ENCODE measurements at places on chromosomes 13 and 19.

GRCh38 chr19:57293719-57294118, 13.4 kb downstream of the ZNF460 start:
- no peak for DNase-seq

- DNase-seq = no peak
Measured at GRCh38 chr13:73058432-73058735, 421 bp upstream of the KLF5 start.

DNA sequence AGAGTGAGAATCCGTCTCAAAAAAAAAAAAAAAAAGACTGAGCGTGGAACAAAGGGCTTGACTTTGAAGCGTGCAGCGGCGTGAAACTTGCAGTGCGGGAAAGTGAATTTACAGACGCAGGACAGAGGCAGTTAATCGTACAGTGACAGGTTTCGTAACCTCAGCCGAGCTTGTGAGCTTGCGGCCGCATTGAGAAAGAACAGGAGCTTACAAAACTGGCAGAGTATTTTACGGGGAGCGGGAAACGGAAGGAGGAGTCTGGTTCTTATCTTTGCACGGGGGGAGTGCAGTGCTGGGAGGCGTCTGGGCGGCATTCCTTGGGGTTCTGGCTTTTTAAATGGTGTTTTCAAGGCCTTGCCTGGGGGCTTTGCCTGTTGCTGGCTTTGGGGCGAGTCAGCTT, 6.0 kb upstream of the BSG start:
- DNase-seq = no peak

DNA sequence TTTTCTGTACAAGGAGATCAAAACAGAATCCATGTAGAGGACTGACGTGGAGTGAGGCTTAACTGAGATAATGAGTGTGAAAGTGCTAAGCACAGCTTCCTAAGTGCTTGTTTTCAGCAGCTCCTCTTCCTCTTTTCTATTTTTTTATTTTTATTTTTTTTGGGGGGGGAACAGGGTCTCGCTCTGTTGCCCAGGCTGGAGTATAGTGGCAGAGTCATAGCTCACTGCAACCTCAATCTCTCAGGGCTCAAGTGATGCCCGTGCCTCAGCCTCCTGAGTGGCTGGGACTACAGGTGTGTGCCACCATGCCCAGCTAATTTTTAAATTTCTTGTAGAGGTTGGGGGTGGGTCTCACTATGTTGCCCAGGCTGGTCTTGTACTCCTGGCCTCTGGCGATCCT, 5.6 kb upstream of the FOSB start:
- no peak for DNase-seq

DNA sequence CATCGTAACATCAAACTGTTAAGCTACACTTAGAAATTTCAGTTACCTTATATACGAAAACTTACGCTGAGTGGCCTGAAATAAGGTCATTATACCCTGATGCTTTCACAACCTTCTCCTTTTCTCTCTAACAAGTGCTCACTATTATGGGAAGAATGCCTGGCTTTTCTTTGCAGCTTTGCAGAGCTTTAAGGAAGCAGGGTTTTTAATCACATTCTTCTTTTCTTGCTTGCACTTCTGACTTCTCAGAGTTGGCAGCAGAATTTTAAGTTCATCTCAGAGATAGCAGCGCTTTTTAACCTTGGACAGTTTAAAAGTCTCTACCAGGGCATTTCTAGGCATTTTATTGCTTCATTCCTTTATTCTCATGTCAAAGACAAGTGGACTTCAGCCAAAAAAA, 285.1 kb downstream of the SPRY2 start:
- no peak for DNase-seq

GRCh38 chr13:73065665-73066340, 7.0 kb downstream of the KLF5 start:
- no peak for DNase-seq

GRCh38 chr13:46996316-46997030, 99.6 kb upstream of the HTR2A start:
- no peak for DNase-seq

- no peak for DNase-seq
Measured at GRCh38 chr13:32882691-32883090, 133.5 kb upstream of the KL start.

GRCh38 chr13:66139701-66140100, 1090.4 kb downstream of the PCDH9 start:
- no peak for DNase-seq

- DNase-seq = no peak
Measured at GRCh38 chr13:114116734-114117133, 15.7 kb downstream of the RASA3 start.

DNA sequence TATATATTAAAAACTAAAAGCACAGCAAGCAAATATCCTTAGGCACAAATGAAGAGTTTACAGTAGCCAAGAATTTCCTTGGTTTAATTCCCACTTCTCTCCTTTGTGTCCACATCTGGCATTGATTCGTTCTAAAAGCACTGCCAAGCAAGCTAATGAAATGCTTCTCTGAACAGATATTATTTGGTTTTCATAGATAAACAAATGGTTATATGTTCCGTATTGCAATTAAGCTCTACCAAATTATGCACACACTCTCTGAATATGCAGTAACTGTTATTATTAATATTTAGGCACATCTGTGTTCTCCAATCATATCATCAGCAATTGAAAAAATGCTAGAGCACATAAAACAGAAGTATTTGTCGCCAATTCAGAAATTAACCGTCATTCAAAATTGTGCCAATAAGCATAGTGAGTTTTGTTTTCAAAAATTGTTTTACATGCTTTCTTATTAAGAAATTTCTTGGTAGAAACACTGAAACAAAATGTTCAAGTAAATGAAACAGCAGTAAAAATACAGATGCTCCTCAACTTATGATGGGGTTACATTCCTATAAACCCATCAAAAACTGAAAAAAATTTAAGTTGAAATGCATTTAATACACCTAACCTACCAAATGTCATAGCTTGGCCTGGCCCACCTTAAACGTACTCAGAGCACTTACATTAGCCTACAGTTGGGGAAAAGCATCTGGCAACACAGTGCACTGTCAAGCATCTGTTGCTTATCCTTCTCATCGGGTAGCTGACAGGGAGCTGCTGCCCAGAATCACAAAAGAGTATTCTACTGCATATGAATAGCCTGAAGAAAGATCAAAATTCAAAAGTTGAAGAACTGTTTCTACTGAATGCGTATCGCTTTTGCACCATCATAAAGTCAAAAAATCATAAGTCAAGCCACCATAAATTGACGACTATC, 2134.7 kb downstream of the PCDH9 start:
- DNase-seq = no peak

DNA sequence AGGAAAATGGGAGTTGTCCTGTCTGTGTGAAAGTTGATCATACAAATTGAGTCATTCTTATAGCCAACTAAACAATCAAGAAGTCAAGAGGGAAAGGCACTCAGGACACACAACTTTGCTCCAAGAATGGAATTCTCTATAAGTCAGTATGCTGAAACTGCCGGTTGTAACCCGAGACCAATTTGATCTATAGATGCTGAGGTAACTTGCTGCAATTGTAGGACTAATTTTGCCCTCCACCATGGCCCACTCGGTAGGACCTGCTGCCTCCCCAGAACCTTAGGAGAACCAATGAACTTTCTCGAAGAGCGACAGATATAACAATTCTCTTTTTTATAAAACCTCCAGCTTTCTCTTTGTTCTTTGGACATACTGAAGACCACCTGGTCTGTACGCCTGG, 157.0 kb downstream of the RNF17 start:
- DNase-seq = no peak

- no peak for DNase-seq
Measured at GRCh38 chr13:33275916-33276315, 9.6 kb downstream of the STARD13 start.

Data from CD4-positive, alpha-beta T cell treated with Interleukin-1 beta for 1 hour (primary cell).